ENCODE measurements at places on chromosomes 2 and 18.

- peak; percentile 42 for DNase-seq
These were observed 33.4 kb downstream of the SIX2 start for GRCh38 chr2:44975571-44976450.

DNA sequence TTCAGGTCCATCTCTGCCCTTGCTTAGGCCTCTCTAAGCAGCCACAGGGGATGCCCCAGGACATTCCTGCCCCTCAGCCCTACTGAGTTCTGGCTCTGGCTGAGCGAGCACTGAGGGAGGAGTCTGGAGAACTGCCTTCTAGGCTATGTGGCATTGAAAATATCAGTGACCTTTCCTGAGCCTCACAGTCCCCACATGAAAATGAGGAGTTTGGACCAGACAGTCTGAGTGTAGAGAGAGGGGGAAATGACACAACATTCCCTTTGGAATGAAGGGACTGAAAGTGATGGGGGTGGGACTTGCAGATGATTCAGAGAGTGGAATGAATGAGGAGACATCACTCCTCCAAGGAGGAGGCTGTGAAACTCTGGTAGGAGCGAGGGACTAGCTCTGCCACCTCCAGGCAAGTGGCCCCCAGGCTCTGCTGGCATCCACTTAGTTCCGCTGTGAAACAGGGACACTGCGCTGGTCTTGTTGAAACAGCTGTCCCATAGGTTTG lies 8.0 kb downstream of the TNS1 start:
- no peak for DNase-seq

DNA sequence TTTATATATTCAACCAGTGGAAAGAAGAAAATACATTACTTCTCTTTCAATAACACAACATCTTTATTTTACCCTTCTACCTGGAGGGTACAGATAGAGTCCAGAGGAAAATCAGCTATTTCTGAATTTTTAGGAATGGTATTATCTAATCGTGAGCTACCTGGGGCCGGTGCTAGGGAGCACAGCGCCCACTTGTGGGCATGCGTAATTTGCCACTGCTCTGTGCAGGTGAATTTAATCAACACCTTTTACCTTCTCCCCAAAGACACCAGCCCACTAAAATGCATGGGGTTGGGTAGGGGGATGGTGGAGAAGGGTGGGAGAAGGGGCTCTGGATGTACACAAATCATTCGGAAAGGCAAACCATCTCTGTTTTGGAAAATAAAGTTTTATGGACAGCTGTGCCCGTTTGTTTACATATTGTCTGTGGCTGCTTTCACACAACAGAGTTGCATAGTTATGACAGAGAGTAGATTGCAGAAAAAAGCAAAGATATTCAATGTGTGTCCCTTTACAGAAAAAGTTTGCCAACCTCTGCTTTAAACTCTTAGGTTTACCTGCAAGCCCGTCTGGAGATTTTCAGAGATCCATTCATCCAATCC lies 51.5 kb upstream of the DCC start:
- DNase-seq = peak; percentile 33

GRCh38 chr2:112995346-112995920 lies 9.8 kb upstream of the IL36A start:
- peak; percentile 49 for DNase-seq

GRCh38 chr2:203590496-203590895 lies 55.4 kb upstream of the RAPH1 start:
- no peak for DNase-seq

DNA sequence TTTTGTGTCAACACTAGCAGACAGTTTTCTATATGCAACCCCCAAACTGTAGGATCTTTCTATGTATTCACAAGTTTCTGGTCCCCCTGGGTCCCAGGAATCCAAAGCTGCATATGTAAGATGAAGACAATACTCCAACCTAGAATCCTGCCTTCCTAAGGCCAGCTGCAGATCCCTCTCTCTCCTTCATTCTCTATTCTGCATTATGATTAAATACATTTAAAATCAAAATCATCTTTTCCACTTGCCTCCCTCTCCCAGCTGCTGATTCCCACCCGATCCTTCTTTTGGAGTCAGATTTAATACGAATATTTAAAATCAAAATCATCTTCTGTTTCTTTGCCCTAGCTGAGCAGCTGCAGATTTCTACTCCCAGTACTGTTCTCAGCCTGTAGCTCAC lies 783.0 kb upstream of the ZEB2 start:
- no peak for DNase-seq

GRCh38 chr2:235827585-235827992 lies 333.7 kb downstream of the AGAP1 start:
- DNase-seq = no peak

DNA sequence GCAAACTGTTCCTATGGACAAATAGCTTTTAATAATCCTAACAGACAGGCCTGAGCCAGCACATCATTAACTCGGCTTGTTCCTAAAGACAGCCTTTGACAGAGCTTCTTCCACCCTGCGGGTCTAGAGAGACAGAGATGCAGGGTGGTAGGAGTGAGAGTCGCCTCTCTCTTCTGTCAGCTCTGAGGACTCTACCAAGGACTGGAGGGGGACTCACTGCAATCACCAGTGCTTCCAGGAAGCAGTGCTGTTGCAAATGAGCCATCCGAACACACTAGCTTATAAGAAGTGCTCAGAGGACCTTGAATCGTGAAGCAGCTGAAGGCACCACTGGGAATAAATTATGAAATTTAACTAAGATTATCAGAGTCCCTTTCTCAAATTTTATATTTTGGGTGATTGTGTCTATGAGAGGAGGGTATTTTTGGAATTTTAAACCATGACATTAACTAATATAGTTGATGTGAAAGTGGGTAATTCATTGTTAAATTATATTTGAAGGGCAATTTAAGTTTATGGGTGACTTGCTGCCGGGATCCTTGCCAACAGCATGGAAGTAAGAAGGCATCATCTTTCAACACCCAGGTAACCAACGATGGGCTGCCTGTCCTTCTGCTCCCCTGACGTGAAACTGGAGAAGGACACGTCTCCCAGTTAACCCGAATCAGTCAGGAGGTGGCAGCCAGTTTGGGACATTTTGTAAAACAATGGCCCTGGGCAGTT lies 43.6 kb upstream of the PXDN start:
- no peak for DNase-seq

GRCh38 chr2:134540990-134541389 lies 177.8 kb downstream of the TMEM163 start:
- DNase-seq = no peak

GRCh38 chr18:5456577-5457461 lies 87.0 kb downstream of the EPB41L3 start:
- DNase-seq = peak; percentile 9

- DNase-seq = no peak
These were observed 9.8 kb downstream of the BOLA3 start for GRCh38 chr2:74137651-74138599.

DNA sequence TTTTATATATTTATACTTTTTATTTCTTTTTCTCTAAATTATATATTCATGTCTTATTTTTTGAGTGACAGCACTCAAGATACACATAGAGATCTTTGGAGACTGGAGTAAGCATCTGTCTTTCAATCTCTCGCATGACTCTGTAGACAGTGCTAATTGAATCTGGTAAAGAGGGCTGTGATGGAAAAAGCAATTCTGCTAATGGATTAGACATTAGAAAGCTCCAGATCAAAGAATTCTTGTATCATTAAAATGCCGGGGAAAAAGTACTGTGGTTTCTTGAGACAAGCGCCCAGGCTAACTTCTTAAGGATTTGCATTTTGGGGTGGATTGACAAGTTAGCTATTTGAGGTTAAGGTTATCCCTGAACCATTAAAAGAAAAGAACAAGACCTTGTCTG lies 383.1 kb upstream of the TNP1 start:
- no peak for DNase-seq

DNA sequence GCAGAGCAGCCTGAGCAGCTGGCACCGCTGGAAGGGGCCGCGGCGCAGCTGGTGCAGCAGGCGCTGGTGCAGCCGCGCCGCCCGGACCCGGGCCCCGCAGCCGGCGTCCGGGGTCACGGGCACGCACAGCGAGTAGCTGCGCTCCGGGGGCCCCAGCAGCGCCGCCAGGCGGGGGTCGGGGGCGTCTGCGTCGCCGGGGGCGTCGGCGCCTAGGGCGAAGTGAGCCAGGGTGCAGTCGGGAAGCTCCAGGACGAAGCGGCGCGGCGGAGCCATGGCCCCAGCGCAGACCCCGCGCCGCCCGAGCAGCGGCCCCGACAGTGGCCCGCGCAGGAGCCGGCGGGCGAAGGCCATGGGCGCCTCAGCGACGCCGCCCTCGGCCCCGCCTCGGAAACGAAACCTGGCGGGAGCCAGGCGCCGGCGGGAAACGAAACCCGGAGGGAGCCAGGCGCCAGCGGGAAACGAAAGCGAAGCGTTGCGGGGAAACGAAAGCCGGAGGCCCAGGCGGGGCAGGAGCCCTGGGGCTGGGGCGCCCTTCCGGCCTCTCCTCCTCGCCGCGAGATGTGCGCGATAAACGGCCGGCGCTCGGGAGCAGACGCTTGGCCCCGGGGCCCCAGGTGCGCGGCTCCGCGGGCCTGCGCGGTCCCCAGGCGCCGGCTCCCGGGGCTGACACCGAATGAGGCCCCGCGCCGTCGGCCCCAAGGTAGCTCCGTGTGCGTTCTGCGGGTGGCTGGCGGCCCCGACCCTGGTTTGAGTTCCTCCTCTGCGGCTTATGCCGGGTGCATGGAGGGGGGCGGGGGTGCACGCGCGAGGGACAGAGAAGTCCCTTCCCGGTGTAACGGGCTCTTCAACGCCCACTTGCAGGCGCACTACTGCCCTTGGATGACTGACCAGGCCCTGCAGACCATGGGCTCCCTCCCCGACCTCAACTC lies at the start of gene CMPK2:
Gene CMPK2, minus strand, starts transcription at position 562 of the 929 bp plus-strand sequence. Its CDS starts 211 bp downstream, at position 351.
- peak; percentile 82 for DNase-seq

DNA sequence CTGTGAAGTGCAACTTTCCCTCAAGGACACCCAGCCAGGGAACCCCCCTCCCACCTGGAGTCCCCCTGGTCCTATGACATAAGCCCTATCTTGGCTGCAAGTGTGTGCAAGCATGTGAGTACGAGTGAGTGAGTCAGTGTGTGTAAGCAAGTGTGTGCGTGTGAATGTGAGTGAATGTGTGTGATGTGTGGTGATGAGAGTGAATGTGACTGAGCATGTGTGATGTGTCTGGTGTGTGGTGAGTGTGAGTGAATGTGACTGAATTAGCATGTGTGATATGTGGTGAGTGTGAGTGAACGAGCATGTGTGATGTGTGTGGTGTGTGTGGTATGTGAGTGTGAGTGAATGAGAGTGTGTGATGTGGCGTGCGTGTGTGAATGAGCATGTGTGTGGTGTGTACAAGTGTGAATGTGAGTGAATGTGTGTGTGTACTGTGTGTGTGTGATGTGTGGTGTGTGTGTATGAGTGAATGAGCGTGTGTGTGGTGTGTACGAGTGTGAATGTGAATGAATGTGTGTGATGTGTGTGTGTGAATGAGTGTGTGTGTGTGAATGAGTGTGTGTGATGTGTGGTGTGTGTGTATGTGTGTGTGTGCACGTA lies 68.8 kb upstream of the SMAD7 start:
- no peak for DNase-seq

GRCh38 chr2:108926561-108927380 lies 62.2 kb downstream of the EDAR start:
- DNase-seq = no peak

DNA sequence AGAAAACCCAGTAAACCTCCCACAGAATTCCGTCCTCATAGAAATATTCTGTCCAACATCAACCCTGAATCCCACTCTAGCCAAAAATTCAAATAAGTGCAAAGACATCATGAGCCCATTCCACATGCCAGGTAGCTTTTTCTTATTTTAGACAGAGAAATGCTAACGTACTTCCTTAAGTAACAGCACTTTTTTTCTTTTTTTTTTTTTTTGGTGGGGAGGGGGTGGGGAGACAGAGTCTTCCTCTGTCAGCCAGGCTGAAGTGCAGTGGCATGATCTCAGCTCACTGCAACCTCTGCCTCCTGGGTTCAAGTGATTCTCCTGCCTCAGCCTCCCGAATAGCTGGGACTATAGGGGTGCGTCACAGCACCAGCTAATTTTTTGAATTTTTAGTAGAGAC lies 45.5 kb downstream of the ANKRD44 start:
- DNase-seq = no peak

- DNase-seq = no peak
These were observed 141.1 kb downstream of the EN1 start for GRCh38 chr2:118706371-118706770.

- DNase-seq = no peak
These were observed 96.0 kb downstream of the ACOXL start for GRCh38 chr2:110828330-110828729.

GRCh38 chr2:16223841-16224177 lies 283.5 kb downstream of the MYCN start:
- no peak for DNase-seq

GRCh38 chr2:64207573-64207972 lies 63.4 kb upstream of the PELI1 start:
- peak; percentile 33 for DNase-seq

- no peak for DNase-seq
These were observed 58.0 kb downstream of the RAB31 start for GRCh38 chr18:9766076-9766481.

GRCh38 chr2:9657083-9657482 lies 26.3 kb upstream of the YWHAQ start:
- DNase-seq = no peak

GRCh38 chr2:55581874-55582547 lies 35.4 kb downstream of the PPP4R3B start:
- no peak for DNase-seq

DNA sequence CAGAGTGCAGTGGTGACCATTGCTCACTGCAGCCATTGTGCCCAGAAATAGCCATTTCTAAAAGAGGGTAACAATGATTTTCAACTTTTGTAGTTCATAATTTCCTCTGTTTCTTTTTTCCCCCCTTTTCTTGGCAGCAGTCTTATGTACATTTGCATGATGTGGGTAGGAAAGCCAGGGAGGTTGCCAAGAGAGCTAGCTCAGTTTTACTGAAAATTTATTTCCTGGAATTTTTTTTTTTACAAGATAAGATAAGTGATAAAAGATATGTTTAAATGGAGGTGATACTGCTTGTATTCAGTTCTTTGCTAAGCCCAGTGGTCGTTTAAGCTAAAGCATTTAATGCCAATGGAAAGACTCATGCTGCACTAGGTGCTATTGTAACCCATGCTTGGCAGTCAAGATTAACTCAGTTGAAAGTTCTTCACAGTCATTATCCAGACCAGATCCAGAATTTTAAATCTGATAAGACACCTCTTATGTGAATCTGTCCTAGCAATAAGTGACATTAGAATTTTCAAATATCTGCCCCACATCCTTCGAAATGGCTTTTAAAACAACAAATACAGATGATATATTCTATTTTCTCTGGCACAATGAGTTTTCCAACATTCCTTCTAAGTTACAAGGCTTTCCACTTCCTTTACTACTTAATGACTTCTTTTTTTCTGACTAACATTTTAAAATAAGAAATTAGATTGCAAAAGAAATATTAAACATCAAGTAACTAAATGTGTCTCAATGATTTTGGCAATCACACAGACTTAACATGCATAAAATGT lies 4.4 kb upstream of the ATP8B1 start:
- no peak for DNase-seq

DNA sequence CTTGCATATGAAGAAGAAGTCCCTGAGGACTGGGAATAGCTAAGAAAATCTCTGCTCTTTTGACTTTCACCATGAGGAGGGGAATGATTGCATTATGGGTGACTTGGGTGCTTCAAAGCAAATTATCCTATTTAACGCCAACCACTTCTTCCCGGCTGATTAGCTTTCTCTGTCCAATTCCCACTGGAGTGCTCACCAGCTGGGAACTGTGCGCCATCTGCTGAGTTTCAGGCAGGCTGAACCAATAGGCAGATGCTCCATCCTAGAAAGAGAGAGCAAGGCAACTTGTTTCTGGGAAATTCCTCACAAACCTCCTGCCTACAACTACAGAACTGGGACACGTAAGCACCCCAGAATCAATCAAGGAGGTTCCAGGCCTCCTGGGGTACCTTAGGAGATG lies 49.4 kb downstream of the POLE4 start:
- DNase-seq = no peak

- no peak for DNase-seq
These were observed 39.5 kb downstream of the HDAC4 start for GRCh38 chr2:239361311-239361642.

Data from activated naive CD4-positive, alpha-beta T cell treated with anti-CD3 and anti-CD28 coated beads for 36 hours (primary cell).